ENCODE measurements at places on chromosomes 4 and X. TPM values are rescaled to one million over a fixed set of nuclear protein-coding genes. Genes with fewer than 3 reads are reported as not detected.

EXOC1L gene
- not detected for total RNA-seq

SPANXA2 gene
- not detected for total RNA-seq

ARR3 gene
- not detected for total RNA-seq

MGAT4D gene
- total RNA-seq: not detected

NEXMIF gene
- total RNA-seq: not detected

CSAG3 gene
- total RNA-seq: not detected

Data from cardiac ventricle fibroblast (primary cell).